ENCODE measurements at places on chromosomes 7 and 10.

DNA sequence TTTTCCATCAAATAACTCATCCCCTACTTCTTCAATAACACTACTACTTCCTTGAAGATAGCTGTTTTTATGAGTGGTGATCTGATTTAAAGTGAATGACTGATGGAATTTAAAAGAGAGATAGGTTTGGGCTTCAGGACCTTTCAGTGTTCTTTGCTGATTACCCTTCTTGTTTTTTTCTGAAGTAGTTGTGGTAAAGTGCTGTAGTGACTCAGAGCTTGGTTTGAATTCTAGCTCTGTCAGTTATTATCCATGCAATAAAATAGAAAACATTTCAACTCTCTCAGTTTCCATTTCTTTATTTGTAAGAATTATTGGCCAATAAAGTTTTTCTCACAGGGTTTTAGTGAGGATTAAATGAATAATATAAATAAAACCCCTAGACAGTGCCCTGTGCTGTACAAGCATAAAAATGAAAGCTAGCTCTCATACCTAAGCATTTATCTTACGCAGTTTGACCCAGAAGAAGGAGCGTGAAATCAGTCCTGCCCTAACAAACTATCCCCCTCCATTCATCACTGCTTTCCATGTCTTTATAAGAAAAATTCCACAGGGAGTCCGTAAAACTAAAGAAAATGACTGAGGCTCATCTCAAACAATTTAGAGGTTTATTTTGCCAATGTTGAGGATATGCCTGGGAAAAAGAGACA is 25.1 kb upstream of the AKAP9 start:
- no peak for DNase-seq

DNA sequence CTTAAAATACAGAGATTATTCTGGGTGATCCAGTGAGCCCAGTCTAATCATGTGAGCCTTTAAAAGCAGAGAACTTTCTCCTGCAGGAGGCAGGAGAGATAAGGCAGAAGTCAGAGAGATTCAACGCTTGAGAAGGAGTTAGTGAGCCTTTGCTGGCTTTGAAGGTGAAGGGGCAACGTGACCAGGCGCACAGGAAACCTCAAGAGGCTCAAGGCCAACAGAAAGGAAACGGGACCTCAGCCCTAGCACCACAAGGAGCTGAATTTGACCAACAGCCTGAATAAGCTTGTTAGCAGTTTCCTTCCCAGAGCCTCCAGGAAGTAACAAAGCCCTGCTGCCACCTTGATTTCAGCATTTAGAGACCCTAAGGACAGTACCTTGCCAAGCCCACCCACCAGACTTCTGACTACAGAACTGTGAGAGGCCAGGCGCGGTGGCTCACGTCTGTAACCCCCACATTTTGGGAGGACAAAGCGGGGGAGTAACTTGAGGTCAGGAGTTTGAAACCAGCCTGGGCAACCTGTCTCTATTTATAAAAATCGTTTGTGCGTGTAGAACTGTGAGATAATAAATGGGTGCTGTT is 87.3 kb upstream of the KAT6B start:
- DNase-seq, result peak; percentile 26

DNA sequence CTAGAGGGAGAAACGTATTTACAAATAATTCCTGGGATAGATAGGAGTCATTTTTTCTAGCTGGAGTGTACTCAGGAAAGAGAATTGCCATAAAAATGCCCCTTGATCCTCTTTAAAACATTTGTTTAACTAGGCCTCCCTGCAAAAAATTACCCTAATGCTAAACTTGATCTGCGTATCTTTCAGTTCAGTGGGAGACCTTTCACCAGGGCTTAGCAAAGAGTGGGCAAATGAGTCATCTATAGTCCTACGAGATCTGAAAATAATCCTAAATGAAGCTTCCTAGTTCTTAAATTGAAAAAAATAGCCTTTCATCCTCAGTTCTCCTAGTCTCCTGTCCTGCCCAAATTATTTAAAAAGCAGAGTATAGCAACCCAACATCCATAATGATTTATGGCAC is 198.6 kb upstream of the FRMD4A start:
- DNase-seq, result no peak

DNA sequence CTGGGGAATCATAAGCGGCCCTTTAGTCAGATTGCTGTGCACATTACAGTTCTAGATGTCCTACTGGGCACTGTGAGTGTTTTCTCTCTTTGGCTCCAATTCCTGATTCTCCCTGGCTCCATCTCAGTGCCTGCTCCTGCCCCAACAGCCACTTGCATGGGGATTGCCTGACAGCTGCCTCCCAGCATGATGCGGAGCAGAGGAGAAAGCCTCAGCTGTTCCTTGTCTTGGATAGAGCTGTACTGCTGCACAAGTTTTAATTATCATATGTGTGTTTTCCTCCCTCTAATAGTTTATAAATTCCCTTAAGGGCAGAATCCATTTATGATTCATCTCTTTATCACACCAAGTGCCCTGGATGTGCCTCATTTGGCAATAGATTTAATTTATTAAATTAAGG is 285.8 kb upstream of the COBL start:
- DNase-seq, result no peak

DNA sequence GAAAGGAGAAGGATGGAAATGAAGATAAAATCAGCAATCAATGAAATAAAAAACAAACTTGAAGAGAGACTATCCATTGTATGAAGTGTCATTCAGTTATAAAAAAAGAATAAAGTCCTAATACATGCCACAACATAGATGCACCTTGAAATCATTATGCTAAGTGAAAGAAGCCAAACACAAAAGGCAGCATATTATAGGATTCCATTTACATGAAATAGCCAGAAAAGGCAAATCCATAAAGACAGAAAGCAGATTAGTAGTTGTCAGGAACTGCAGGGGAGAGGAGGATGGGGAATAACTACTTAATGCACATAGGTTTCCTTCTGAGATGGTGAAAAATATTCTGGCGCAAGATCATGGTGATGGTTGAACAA is 6.6 kb upstream of the PON1 start:
- DNase-seq, result no peak

GRCh38 chr7:96998744-96999143 is 6.6 kb upstream of the DLX6 start:
- no peak for DNase-seq

- no peak for DNase-seq
These were observed 70.6 kb upstream of the LEP start for GRCh38 chr7:128170461-128170860.
